ENCODE measurements at places on chromosomes 1 and 21.

- no peak for DNase-seq
Measured at GRCh38 chr1:95116580-95117206, 462 bp upstream of the TLCD4 start.

DNA sequence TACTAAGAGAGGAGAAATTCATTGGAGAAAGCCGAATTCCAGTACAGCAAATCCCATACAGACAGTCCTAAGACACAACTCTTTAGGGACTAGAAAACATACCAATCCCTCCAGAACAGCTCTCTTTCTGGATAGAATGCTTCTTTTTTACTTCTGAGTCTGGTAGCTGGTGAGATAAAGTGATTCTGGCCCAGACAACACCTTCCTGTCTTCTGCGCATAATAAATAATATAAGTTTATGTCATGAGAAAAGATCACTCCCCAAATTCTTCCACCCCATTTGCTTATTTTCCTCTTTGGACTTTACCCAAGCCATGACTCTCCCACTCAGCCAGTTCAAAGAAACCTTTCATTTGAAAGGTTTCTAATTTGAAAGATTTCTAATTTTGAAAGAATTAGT, 98.4 kb downstream of the EDEM3 start:
- no peak for DNase-seq

- no peak for DNase-seq
Measured at GRCh38 chr21:38077569-38077968, 161.3 kb upstream of the KCNJ6 start.

DNA sequence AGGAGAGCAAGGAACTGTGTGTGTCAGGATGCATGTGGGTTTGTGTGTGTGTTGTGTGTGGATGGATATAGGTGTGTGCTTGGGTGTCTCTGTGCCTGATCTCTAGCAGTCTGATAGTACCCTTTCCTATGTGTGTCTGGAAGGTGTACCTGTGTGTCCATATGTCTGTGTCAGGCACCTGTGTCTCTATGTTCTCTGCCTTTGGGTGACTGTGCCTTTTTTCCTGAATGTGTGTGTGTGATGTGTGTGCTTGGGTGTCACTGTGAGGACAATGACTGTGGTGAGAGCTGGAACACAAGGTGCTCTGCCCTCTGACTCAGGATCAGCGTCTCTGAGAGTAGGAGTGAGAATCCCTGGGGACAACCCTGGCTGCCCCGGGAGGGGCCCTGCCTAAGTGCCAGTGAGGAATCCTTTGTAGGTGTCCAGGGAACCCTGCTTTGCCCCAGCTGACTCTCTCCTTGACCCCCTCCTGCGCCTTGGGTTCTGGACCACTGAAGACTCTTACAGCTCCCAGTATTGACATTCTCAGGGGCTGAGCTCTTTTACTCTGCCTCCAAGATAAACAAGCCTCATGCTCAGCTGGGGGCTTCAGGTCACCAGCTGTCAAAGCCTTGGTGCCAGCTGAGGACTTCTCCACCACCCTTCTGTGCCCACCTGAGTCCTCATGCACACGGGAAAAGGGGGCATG, 735 bp upstream of the EFNA3 start:
- no peak for DNase-seq

DNA sequence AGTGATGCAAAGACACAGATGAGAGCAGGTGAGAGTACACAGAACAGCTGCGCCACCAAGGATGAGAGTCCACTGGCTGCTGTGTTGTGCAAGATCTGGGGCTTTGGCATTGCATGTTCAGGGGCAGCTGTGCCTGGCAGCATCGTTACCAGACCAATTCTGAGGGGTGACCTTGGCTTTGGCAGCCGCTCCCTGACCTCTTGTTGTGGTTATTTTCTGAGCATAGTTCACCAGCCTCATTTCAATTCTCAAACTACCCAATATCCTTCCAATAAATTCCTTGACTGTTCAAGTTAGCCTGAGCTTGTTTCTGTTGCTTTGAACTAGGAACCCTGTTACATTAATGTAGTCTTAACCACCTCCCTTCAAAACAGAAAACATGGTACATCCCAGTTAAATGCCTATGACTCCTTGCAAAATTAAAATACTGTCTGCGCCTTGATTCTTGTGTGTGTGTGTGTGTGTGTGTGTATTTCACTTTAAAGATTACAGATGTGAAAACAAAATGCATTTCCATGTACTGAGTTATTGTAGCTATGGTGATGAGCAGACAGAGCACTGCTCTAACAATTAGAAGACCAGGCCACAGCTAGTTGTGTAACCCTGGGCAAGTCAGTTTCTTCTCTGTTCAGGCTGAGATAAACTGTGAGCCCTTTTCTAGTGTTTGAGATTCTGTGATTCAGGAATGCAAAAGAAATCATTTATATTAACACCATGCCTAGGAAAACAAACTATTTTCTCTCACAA, 106.3 kb upstream of the GUCA2B start:
- no peak for DNase-seq

DNA sequence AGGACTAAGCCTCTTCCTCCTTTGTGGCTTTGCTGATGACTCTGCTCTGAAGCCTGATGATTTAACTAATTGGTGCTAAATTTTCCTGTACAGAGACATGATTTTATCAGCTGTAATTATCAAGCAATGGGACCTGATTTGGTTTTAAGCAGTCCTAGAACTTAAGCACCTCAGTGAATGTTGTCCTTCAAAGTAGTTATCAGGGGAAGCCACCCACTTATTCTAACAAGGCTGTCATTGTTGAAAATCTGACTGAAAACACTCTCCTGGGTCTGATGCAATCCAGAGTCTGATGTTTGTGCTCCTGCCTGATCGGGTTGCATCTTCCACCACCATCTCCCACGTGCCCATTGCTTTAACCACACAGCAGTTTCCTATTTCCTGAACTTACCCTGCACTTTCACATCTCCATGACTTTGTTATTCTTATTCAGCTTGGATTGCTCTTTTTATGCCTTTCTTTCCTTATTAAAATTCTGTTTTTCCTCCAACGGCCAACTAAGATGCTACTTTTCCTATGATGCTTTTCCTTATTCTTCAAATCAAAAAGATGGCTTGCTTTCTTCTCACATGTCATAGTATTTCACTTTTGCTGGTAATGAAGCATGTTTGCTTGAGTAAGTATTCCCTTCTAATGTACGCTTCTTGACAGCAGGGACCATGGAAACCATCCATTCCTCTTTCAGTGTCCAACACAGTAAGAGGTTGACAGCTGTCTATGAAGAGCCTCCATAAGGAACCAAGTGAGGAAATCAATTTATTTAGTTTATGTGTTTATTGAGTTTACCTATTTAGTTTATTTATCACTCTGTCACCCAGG, 55.0 kb downstream of the S1PR1 start:
- no peak for DNase-seq

- no peak for DNase-seq
Measured at GRCh38 chr1:212686069-212686468, 13.6 kb downstream of the BATF3 start.

GRCh38 chr1:170823120-170823519, 112.2 kb upstream of the MROH9 start:
- no peak for DNase-seq

DNA sequence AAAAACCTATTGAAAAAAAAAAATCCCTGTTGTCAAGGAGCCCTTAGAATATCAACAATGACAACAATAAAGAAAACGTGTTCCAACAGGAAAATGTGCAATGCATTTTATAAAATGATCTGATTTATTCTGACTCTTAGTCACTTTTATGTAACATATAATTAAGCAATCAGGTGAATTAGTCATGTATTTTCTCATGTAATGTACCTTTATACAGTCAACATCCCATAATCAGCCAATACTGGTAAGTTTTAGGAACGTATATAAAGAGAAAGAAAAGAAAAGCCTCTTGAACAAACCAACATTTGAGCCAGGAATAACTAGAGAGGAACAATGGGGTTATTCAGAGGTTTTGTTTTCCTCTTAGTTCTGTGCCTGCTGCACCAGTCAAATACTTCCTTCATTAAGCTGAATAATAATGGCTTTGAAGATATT, at the start of gene CLCA4:
CLCA4 (plus strand) TSS at position 292 of the 435 bp plus-strand sequence; CDS start at position 334, 42 bp downstream.
- no peak for DNase-seq

DNA sequence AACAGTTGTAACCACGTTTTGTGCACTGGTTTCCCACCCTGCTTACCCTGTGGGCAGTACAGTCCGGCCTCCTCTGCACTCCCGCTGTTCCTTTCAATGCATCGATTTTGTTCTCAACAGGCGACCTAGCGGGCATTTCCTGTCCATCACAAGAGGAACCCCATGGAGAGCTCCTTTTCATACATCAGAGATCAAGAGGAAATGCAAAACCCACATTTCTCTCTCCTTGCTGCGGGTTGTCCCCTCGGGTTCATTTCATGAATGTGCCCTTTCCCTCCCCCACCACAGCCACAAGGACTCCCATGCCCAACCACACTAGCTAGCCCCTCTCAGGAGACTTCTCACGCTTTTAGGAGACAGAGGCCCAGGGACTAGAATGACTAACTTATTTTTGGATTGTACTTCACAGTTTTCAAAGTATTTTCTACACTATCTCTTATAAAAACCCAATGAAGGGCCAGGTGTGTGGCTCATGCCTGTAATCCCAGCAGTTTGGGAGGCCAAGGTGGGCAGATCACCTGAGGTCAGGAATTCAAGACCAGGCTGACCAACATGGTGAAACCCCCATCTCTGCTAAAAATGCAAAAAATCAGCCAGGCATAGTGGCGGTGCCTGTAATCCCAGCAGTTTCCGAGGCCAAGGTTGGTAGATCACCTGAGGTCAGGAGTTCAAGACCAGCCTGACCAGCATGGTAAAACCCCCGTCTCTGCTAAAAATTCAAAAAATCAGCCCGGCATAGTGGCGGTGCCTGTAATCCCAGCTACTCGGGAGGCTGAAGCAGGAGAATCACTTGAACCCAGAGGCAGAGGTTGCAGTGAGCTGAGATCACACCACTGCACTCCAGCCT, 18.4 kb downstream of the ATP1A4 start:
- no peak for DNase-seq

- no peak for DNase-seq
Measured at GRCh38 chr1:182304627-182305026, 87.0 kb downstream of the GLUL start.

- DNase-seq = no peak
Measured at GRCh38 chr1:106344494-106344893, 712.0 kb upstream of the PRMT6 start.

DNA sequence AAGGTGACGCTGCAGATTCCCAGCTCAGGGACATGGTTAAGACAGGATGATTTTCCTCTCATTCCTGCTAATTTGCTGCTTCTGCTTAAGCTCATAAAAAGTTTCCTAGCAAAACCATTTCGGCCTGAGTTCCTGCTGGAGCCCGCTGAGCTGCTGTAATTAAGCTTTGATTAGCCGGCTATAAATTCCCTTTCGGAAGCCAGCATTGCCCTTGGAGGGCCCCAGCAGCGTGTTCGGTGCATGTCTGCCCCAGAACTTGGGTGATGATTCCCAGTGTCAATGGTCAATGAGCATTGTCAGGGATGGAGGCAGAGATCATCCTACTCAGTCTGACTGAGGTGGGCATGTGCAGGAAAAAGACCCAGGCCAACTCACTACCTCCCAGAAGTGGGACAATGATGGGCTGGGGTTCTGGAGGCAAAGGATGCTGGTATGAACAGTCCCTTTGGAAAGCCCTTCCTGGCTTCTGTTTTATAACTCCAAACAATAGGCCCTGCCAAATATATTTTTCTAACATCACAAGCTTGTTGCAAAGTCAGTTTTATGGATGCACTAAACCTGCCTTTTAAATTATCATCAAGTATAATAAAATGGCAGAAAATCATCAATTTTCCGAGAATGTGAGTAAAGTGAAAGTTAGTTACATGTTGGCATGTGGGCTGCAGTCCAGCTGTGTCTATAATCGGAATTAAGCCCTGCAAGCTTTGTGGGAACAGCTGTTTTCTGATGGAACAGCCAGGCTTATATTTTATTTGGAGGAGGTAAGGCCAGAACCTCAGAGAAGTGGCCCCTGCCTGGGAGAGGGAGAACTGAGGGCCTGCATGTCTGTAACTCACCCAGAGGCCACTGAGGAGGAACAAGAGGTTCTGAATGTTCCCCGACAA, 257.1 kb downstream of the GRIK3 start:
- no peak for DNase-seq

GRCh38 chr21:33022828-33023573, 2.7 kb upstream of the OLIG2 start:
- DNase-seq = no peak

DNA sequence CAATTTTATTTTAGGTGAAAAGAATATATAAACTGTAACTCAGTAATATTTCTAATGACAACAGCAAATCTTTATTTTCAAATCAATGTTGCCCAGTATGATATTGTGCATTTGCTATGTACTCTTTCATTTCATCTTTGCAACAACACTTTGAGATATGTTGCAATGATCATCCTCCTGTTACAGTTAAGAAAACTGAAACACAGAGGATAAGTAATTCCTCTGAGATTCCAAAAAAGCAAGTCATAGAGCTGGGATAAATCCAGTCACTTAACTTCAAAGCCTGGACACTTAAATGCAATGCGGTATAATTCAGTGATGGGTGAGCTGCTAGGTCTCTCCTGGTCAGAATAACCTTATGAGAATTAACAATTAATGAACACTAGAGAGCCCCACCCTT, 48.6 kb upstream of the EXO1 start:
- no peak for DNase-seq

GRCh38 chr1:90175490-90176167, 180.7 kb downstream of the ZNF326 start:
- no peak for DNase-seq

- no peak for DNase-seq
Measured at GRCh38 chr1:150176593-150176992, 26.9 kb downstream of the PLEKHO1 start.

DNA sequence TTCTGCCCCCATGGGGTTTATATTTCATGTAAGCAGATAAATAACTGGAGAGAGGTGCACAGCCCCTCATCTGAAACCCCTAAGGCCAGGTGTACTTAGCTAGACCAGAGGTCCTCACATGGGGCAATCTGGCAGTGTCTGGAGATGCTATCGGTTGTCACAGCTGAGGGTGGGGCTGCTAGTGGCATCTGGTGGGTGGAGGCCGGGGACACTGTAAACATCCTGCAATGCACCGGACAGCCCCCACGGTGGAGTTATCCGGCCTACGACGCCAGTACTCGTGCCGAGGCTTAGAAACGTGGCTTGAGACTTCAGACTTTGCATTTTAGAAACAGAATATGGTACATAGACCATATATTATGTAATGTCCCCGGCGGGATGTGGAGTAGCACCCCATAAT, 186.5 kb upstream of the VAMP3 start:
- no peak for DNase-seq

All from stimulated activated CD8-positive, alpha-beta memory T cell treated with anti-CD3 and anti-CD28 coated beads, Interleukin-15, amount 100 ng/mL, for 24 hours (primary cell).